Tibial nerve (tissue), 4 donors: ENCODE measurements at places on chromosomes 16 and 17.

DNA sequence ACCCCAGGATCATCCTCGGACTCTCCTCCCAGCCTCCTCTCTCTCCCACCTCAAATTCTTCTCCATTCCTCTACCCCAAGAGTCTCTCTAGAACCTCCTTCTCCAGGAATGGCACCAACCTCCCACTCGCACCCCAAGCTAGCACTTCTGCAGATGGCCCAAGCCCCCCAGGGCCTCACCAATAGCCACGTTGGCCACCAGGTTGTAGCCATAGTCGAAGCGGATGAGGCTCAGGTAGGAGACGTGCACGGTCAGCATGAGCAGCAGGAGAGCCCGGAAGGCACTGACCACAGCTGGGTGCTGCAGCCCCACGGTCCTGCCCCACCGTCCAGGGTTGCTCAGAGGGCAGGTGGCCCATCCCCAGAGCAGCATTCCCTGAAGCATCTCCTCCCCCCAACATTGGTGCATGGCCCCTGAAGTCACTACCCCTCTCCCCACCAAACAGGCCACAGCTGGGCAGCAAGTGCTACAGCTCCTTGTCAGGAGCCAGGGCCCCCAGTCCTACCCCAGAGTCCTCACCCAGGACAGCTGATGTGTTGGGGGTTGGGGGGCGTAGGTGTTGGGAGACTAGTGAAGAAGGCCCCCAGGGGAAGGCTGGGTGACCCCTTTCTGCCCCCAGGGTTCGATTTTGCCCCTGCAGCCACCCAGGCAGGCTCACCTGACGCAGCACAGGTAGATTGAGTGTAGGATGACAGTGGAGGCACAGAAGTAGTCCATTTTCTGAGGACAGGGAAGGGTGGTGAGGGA is 5.3 kb downstream of the PNMT start:
- H3K27me3 ChIP-seq: no peaks in the 10 kb centered on the region
- H3K36me3 ChIP-seq: no peaks in the 10 kb centered on the region
- H3K27ac ChIP-seq: no peak overlapping the region
- peaks cover 9% of the 10 kb centered on the region for H3K4me1 ChIP-seq

- peaks cover 3% of the 10 kb centered on the region for H3K27me3 ChIP-seq
- no peak overlapping the region for H3K4me3 ChIP-seq
- no peaks in the 10 kb centered on the region for H3K36me3 ChIP-seq
- H3K4me1 ChIP-seq: no peaks in the 10 kb centered on the region
- DNase-seq: no peak
Observed at GRCh38 chr16:86061721-86062120, 162.8 kb downstream of the IRF8 start.

DNA sequence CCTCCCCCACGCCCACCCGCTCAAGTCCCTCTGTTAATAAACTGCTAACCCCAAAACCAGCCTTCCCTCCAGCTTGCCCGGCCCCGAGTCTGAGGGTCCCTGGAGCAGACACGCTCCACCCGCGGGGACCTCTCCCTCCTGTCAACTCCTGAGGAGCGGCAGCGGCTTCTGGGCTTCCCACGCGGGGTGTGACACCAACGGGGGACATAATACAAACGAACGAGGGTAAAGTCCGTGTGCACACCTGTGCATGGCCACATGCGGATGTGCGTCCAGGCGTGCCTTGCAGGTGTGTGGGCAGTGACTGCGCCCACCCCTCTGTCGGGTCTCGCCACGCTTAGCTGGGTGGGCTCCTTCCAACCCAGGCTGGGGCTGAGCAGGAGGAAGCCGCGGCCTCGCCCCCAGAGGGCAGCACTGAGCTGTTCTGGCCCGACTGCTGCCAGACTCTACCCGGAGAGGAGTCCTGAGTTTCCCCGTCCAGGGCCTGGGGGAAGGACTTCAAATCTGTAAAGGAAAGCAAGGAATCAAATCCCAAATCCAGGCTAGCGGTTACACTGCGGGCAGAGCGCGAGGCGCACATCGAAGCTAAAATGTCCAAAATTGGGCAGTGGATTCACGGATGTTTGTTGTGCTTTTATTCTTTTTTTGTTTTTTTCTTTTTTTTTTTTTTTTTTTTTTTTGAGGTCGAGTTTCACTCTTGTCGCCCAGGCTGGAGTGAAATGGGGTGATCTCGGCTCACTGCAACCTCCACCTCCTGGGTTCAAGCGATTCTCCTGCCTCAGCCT is 24.2 kb upstream of the KRT17 start:
- peak overlapping the region; percentile 38 for H3K4me3 ChIP-seq
- no peaks in the 10 kb centered on the region for H3K4me1 ChIP-seq
- peak overlapping the region; percentile 82 for H3K27ac ChIP-seq

DNA sequence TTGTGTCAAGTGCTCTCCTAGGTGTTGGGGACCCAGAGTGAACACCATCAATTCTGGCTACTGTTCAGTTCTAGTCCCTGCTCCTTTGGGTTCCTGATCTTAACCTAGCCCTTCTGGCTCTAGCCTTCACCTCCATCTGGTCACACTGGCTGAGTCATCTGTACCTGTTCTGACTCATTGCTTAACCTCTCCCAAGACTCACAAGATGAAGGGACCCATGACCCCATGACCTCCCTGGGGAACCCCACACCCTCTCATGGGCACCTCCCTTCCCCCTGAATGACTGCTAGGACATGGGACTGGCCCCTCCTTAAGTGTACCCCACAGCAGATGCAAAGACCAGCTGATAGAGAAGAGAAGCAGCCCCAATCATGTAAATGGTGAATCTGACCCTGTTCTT is 345.8 kb upstream of the CDH5 start:
- H3K36me3 ChIP-seq: no peaks in the 10 kb centered on the region
- H3K4me1 ChIP-seq: no peaks in the 10 kb centered on the region
- no peaks in the 10 kb centered on the region for H3K27me3 ChIP-seq
- DNase-seq: no peak
- H3K4me3 ChIP-seq: no peak overlapping the region
